ENCODE measurements at places on chromosomes 1 and 21.

DNA sequence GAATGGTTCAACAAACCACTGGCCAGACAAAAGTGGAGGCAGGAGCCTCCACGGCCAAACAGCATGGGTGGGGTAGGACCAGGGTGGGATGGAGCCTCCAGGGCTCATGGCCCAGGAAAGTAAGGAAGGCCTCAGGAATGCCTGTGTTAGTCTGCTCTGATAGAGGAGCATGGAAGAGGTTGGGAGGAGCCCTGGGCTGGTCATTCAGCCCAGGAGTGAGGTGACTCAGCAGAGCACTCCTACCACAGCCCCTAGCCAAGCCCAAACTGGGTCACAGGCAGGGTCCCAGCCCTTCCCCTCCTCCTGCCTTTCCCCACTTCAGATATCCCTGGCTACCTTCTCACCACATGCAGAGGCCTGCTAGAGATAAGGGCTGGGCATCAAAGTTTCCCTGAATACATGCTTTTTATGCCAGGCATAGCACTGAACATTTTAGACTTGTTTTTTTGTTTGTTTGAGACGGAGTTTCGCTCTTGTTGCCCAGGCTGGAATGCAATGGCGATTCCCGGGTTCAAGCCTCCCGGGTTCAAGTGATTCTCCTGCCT lies 3.1 kb upstream of the SHISA4 start:
- DNase-seq: no peak

- no peak for DNase-seq
Observed at GRCh38 chr1:47424336-47424982, 8.4 kb downstream of the FOXE3 start.

- no peak for DNase-seq
Observed at GRCh38 chr1:172402878-172403569, 17.5 kb upstream of the C1orf105 start.

- DNase-seq: no peak
Observed at GRCh38 chr1:232675260-232675659, 45.3 kb upstream of the SIPA1L2 start.

DNA sequence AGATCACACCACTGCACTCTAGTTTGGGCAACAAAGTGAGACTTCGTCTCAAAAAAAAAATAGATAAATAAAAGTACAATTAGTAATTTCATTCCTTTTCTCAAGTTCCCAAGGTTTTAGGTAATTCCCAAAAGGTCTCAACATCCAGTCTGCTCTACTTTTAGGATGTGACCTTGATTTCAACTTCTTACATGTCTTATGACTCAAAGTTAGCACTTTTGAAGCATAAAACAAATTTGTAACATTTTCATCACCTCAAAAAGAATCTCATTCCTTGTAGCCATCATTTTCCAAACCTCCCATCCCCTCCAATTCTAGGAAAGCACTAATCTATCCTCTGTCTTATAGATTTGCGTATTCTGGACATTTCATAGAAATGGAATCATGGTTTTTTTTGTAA lies 32.2 kb downstream of the SNX27 start:
- DNase-seq: no peak

GRCh38 chr21:46295996-46296752 lies 10.0 kb downstream of the YBEY start:
- DNase-seq: peak; percentile 88

- DNase-seq: no peak
Observed at GRCh38 chr1:27339213-27339612, 2.6 kb upstream of the SYTL1 start.

GRCh38 chr1:54347955-54348699 lies 58.1 kb downstream of the SSBP3 start:
- DNase-seq: no peak

DNA sequence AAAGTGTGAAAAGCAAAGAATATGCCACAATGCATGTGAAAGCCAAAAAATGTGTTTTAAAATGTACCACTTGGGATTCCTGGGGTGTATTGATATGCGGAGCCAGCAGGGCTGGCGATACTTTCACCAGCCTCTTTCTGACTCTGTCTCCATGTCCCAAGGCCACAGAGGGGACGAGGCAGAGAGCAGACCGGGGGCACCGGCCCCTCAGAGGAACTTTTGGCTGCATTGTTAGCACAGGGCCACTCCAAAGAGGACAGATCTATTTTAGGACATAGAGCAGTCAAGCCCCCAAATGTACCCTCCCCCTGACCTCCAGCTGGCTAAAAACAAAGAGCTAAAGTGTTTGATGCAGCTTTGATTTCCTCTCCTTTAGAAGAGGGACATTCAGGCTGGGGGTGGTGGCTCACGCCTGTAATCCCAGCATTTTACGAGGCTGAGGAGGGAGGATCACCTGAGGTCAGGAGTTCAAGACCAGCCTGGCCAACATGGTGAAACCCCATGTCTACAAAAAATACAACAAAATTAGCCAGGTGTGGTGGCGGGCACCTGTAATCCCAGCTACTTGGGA lies 25.6 kb upstream of the ZNF436 start:
- DNase-seq: no peak

DNA sequence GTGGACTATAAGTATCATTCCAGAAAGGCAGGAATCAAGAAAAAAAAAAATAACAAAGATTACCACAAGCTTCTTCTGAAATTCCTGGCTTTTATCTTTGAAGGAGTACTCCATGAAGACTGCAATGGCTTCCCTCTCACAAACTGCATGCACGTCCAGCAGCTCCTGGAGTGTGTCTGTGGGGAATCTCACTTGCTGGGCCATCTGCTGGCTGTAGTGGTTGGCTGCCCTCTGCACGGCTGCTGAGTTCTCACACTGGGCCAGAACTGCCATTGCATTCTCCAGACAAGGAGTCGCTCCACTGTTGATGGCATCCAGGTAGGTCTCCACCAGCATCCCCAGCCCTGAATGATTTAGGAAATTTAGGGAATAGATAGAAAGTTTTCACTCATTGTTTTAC lies 23.3 kb upstream of the GBP2 start:
- DNase-seq: no peak
